ENCODE measurements at places on chromosomes 11 and 22. TPM values are rescaled to one million over a fixed set of nuclear protein-coding genes. Genes with fewer than 3 reads are reported as not detected.

The COMMD9 gene
- 48.7 TPM for total RNA-seq

The CASP5 gene
- not detected for total RNA-seq

The NPAS4 gene
- total RNA-seq = not detected

The C11orf91 gene
- total RNA-seq = 0.85 TPM

The LMO1 gene
- 1.8 TPM for total RNA-seq

The LSP1 gene
- 2.7 TPM for total RNA-seq

The OR4D5 gene
- total RNA-seq = not detected

The MS4A15 gene
- not detected for total RNA-seq

The DUSP18 gene
- total RNA-seq = 4.2 TPM

The CHEK1 gene
- total RNA-seq = 29.6 TPM

The RNF169 gene
- 5.3 TPM for total RNA-seq

The SYT13 gene
- 7.2 TPM for total RNA-seq

The RASSF10 gene
- total RNA-seq = 3.4 TPM

The MYOD1 gene
- total RNA-seq = not detected

The CCDC116 gene
- not detected for total RNA-seq

The RASD2 gene
- total RNA-seq = 1.1 TPM

The OR10D3 gene
- not detected for total RNA-seq

The OR6T1 gene
- total RNA-seq = not detected

The RIBC2 gene
- total RNA-seq = 2.6 TPM

The HMGXB4 gene
- 8.2 TPM for total RNA-seq

The CDCA5 gene
- 69.3 TPM for total RNA-seq

The OR51I1 gene
- total RNA-seq = not detected

The GSTT2B gene
- total RNA-seq = 0.40 TPM

The FAM227A gene
- total RNA-seq = 0.80 TPM

The RCOR2 gene
- 0.64 TPM for total RNA-seq

The SLCO2B1 gene
- 3.3 TPM for total RNA-seq

The CASP4 gene
- 4.4 TPM for total RNA-seq

The BARX2 gene
- total RNA-seq = not detected

The TKFC gene
- 71.3 TPM for total RNA-seq

The CDC45 gene
- total RNA-seq = 26.5 TPM

The PLEKHB1 gene
- 1.4 TPM for total RNA-seq

The ADM2 gene
- total RNA-seq = 0.69 TPM

The KCTD14 gene
- 1.7 TPM for total RNA-seq

The RBMXL2 gene
- total RNA-seq = not detected

The ZFTA gene
- 8.5 TPM for total RNA-seq

The PHOX2A gene
- not detected for total RNA-seq

The GLB1L3 gene
- total RNA-seq = not detected

The DLG2 gene
- 0.20 TPM for total RNA-seq

The DUSP8 gene
- 1.3 TPM for total RNA-seq

The FAT3 gene
- total RNA-seq = 0.27 TPM

The GAL gene
- total RNA-seq = 11.6 TPM

The VSIG2 gene
- total RNA-seq = not detected

Data from A549 treated with ZK216348 at 1 μM for 4 hours (cell line).